ENCODE measurements at places on chromosomes 1 and 21.

- no peak for DNase-seq
These were observed 16.2 kb downstream of the ZNF362 start for GRCh38 chr1:33272509-33272908.

DNA sequence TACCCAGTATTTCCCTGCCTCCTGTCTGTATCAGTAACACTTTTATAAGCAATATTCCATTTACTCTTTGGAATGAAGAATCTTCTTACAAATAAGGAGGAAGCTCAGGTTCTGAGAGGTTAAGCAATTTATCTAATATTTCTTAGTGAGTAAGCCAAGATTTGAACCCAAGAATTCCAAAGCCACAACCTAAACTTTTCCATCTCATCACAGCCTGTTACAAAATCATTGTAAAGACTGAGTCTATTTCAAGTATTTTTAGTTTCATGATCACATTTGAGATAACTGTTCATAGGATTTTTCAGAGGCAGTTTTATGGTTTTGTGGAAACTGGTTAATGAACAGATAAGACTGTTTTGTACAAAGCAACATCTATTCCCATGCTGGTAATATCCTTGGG, 29.8 kb upstream of the HHAT start:
- no peak for DNase-seq

- DNase-seq, result no peak
These were observed 151.7 kb upstream of the HMGB4 start for GRCh38 chr1:33712186-33712585.

DNA sequence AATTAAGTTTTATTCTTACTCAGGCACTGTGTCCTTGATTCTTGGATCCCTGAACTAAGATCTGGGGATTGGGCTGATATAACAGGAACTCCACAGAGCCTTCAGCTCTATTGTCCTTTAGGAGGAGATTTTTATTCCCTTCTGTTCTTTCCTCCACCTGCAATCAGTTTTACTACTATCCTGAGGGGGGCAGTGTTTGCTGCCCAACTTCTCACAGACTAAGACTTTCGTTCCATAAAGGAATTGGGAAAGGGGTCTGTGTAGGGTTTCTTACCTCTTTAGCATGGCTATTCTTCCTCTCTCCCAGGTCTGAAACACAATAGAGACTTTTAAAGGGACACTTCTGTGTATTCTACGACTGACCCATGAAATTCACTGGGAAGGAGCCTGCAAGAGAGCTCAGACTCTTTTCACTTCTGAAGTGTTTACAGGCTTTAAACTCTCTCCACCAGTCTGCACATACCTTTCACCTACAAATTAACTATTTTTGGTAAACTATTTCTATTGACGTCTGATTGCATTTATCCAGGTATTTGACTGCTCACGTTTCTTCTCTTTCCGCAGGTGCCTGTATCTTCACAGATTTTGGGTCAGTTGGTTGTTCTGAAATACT, 103.3 kb upstream of the DEPDC1 start:
- DNase-seq, result no peak

- DNase-seq, result no peak
These were observed 43.0 kb downstream of the PLXNA2 start for GRCh38 chr1:208201229-208201628.

- DNase-seq, result peak; percentile 83
These were observed 61.7 kb upstream of the ADAR start for GRCh38 chr1:154669464-154670282.

DNA sequence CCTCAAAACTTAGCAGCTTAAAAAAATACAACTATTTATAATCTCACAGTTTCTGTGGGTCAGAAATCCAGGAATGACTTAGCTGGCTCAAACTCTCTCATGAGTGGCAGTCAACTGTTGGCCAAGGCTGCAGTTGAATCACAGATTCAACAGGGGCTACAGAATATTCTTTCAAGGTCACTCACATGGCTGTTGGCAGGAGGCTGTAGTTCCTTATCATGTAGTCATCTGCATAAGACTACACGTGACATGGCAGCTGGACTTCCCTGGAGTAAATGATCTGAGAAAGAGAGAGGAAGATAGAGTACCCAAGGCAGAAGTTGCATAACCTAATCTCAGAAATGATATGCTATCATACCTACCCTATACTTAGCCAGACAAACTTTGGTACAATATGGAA, 75.2 kb upstream of the TSPAN2 start:
- DNase-seq, result no peak

DNA sequence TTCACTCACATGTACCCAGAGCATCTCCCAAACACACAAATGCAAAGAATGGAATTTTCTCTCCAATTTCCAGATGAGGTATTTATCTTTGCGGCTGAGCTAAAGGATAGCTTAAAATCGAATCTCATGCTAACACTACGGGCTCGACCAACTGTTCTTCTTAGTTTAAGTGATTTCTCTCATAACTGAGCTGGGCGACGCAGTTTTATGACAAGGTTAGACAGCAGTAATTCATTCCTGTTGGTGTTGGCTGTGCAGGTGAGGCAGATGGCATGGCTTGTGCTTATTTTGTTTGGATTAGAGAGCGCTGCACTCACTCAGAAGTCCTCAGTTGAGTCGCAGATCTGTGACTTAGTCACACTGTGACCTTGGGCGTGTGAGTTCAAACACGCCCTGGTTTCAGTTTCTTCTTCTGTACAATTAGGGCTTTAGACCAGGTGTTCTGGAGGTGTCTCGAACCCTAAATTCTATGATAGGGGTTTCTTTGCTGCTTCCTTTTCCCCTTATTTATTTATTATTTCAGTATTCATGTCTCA, 41.5 kb upstream of the MRPS6 start:
- no peak for DNase-seq

DNA sequence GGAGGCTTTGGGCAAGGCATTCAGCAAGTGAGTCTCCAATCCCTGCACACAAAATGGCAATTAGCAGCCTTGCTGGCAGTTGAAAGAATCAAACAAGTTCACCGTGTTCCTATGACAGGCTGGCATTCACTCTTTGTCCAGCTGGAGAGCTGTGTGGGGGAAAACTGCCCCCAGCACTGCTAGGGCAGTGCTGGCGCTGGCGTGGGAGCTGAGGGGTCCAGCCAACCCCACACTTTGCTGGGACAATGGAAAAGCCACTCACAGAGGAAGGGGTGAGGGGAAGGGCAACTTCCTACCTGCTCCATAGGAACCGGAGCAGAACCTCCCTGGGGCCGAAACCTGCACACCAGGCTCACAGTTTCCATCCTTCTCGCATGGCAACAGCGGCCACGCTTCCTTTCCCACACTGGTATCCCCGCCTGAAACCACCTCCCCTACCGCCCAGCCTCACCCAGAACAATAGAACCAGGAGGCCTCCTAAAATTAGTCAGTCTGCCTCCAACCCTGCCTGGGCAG, 26.7 kb upstream of the KCNN3 start:
- DNase-seq, result no peak

GRCh38 chr1:214067397-214067796, 79.6 kb downstream of the PROX1 start:
- DNase-seq, result no peak

Data from head of caudate nucleus (tissue), 42 donors.